Nephron progenitor cell (in vitro differentiated cells): ENCODE measurements at places on chromosomes 11 and 22.

GRCh38 chr11:26931248-26931631 lies 62.7 kb upstream of the FIBIN start:
- DNase-seq, result no peak

DNA sequence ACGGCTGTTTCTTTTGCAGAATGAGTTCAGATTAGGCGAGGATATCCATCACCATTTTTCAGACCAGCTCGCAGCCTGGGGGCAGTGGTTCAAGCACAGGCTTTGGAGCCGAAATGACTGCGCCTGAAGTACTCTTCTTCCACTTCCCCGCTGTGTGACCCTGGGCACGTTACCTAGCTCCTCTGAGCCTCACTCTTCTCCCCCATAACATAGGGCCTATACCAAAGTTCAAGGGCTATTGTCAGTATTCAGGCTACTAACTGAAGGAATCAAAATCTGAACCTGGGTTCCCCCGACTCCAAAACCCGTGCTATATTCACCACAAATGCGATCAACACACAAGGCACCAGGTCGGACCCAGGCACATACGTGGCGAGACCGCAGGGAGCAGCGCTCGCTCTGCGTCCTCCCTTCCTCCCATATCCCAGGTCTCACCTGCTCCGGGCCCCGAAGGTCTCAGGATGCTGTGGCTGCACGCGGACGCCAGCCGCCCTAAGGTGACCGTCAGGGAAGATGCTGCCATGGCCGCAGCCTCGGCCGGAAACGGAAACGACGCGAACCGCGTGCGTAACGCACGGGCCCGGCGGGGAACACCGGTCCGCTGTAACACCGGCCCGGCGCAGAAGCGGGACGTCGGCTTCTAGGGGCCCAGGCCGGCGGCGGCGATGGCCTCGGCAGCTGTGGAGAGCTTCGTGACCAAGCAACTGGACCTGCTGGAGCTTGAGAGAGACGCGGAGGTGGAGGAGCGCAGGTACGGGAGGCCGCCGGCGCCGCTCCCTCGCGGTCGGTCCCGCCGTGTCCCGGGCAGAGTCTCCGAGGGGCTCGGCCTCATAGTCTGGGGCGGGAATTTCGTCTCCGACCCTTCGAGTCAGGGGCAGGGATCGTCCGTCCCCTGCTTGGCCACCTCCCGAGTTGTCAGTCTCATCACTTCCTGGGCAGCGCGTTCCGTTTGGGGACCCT lies at the start of the genes IGHMBP2 and MRPL21:
IGHMBP2 (plus strand) TSS at position 604 of the 960 bp plus-strand sequence; CDS start at position 666, 62 bp downstream.
MRPL21 (minus strand) TSS at position 545 of the 960 bp plus-strand sequence; CDS start at position 523, 22 bp downstream.
- peak; percentile 86 for DNase-seq

GRCh38 chr11:6926208-6927029 lies at the start of gene ZNF215:
ZNF215 (plus strand) TSS chr11:6926426; CDS start chr11:6932273, 5,847 bp downstream.
- DNase-seq, result peak; percentile 81

DNA sequence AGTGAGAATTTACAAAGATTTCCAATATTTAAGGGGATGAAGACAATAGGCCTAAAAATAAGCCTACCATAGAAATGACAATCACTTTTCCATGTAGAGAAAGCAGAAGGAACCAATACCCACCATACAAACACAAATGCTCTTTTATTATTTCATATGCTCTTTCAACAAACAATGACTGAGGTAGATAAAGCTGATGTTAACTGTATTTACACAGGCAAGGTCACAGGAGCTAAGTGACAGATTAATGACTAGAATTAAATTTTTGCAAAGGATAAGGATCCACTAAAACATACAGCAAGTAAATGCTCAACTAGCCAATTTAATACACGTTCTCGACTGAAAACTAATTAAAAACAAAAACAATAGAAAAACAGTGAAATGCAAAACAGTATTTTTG lies 34.2 kb downstream of the PICALM start:
- DNase-seq, result no peak

GRCh38 chr11:125995313-125995712 lies 49.5 kb downstream of the VSIG10L2 start:
- DNase-seq, result no peak

DNA sequence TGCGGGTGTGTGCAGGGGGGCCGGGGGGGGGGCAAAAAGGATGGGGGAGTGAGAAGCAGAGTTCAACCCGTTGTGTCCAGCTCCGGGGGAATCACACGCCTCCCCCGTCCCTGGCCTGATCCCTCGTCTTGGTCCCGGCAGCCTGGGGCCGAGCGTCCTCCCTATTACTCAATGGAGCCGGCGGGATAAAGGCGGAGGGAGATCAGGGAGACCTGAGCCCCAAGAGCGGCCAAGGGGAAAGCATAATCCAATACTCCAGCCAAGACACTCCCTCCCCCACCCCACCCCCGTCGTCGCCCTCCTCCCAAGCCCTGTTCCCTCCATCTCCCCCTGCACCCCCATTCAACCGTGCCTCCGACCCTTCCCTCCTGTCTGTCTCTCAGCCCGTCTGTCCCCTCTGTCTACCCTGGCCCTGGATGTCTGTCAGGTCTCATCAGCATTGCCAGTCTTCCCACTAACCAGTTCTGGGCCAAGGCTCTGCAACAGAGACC lies 2.6 kb downstream of the PHOX2A start:
- no peak for DNase-seq

GRCh38 chr11:94732617-94733281 lies 35.4 kb upstream of the AMOTL1 start:
- no peak for DNase-seq

DNA sequence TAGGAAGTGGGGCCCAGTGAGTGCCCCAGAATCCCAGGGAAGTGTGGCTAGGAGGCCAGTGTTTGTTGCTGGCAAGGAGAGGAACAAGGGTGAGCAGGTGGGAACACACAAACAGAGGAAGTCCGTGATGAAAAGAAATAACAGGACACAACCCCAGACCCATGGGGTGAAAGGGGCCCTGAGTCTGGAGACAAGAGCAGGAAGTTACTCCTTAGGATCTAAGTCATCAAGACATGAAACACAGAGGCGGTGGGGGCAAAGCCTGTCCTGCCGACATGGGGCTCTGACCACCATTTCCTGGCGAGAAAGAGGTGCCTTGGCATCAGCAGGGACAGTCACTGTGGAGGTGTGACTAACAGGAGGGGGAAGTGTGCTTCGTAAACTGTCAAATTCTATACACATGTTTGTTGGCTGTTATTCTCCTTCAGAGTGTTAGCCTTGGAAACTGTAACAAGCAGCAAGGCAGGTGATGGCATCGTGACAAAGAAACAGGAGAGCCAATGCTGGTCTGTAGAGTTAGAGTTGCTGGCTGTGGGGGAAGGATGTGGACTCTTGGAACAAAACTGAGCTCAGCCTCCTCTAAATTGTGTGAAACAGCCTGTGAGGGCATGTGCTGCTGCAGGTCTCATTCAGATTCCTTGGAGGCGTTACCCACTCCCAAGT lies 21.7 kb downstream of the CHST1 start:
- no peak for DNase-seq

DNA sequence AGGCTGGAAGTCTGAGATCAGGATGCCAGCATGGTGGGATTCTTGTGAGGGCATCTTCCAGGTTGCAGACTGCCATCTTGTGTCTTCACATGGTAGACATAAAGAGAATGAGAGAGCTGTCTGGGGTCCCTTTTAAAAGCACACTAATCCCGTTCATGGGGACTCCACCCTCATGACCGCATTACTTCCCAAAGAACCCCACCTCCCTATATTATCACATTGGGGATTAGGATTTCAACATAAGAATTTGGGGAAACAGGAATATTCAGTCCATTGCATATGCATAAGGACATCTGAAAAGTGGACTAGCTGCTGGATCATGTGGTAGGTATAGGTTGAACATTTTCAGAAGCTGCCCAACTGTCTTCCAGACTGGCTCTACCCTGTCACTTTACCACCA lies 33.1 kb upstream of the ADORA2A start:
- DNase-seq, result no peak

- DNase-seq, result no peak
Measured at GRCh38 chr11:57474017-57474802, 13.9 kb downstream of the RTN4RL2 start.

DNA sequence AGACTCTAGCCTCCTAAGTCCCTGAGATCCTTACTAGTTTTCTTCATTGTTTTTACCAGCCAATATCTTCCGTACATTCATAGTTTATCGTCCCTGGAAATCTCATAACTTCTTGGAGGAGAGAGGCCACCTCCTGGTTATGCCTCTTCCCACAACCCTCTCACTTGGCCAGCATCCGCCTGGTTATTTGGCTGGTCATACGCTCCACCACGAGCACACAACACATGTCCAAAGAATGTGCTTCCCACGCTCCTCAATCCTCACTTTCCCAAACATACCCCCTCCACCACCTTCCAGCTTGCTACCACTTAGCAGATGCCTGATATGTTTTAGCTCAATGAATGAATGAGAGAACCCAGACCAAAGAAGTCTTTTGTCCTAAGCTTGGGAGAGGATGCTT lies 83.5 kb upstream of the EIF3D start:
- no peak for DNase-seq

DNA sequence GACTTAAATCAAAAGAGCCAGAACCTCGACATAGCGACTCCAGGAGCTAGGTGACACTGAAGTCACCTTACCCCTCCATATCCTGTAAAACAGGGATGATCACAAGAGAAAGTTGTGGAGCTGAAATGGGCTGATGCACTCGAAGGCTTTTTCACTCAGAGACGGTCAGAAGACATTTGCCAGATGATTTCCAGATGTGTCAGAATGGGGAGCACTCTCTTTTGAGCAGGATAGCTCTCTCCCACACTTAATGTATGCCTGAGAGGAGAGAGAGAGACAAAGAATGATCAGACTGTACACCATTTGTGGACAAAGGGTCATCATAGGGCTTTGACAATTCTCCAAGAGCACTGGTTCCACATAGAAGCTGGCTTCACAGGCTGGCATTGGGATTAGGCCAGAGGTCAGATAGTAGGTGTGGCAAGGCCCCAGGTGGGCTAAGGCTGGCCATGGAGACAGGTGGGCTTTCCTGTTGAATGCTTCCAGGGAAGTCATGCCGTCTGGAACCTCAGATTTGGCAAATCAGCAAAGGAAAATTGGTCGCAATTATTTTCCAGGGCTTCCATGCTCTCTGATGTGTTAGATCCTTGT lies 42.3 kb upstream of the ETS1 start:
- DNase-seq, result no peak

GRCh38 chr11:66418168-66418985 lies 2.5 kb upstream of the NPAS4 start:
- peak; percentile 98 for DNase-seq

DNA sequence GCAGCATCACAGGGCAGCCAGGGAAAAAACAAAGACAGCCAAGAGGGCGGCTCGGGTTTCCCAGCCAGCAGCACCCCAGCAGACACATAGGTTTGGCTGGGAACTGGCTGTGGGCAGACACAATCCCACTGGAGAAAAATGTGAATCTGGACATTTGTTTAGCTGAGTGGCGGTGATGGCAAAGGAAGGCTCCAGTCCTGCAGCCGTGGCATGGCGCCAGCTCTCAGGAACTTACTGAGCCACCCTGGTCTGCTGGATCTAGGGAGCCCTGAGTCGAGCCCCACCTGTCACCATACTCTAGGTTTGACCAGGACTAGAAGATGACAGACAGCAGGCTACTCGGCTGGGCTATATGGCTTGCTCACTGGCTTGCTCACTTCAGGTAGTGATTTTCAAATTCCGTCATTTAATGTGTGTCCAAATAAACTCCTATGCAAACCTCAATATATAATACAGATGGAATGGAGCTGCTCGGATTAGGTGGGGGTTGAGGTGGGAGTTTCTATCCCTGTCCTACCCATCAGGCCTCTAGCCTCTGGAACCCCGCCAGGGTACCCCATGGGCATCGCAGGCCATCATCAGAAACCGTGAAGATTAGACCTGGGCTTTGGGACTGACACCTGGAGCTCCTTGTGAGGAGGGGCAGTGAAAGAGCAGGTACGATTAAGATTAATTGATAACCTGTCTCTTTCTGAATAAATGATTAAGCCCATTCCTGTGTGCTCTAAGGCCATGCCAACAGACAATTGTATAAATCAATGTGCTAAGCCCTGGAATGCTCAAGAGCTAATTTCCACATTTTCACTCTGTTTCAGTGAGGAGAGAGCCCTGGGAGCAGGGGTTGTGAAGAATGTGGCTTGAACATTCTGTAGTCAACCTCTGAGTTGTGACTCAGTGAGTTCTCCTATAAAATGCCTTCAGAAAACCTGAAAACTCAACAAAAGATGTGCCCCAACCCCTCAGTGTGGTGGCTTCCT lies 42.5 kb downstream of the GALNT18 start:
- DNase-seq, result no peak

- no peak for DNase-seq
Measured at GRCh38 chr11:74018331-74019005, 9.6 kb upstream of the UCP3 start.

DNA sequence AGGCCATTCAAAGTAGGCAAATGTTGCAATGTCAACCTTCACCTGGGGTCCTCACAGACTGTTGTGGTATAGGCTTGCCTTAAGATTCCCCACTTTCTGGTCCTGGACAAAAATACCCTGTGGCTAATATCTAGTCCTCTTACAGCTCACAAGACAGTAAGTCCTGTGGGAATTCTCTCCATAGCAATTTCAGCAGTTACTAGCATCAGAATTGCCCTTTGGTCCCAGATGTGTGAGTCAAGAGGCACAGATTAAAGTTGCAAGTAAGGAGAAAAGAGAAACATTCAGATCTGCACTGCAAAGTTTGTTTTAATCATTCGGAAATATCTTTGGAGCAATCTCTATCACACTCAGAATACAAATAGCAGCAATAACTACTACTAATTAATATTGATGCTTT lies 420.2 kb downstream of the NTM start:
- DNase-seq, result no peak

- DNase-seq, result no peak
Measured at GRCh38 chr11:79201677-79202347, 239.0 kb downstream of the TENM4 start.

DNA sequence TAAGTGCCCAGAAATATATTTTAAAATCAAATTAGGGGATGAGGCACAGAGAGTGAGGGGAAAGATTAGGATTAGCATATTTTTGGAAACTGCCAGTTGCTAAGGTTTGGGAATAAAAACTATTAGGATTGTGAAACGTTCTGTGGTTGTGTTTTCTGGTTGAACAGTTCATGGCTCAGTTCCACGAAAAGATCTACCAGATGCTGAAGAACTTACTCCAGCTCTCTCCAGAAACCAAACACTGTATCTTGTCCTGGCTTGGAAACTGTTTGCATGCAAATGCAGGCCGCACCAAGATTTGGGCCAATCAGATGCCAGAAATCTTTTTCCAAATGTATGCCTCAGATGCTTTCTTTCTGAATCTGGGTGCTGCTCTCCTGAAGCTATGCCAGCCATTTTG lies 15.3 kb downstream of the UBE4A start:
- no peak for DNase-seq

GRCh38 chr11:107882095-107882820 lies 23.7 kb upstream of the SLC35F2 start:
- no peak for DNase-seq

GRCh38 chr22:46336119-46337078 lies 885 bp downstream of the TRMU start:
- DNase-seq, result peak; percentile 53

GRCh38 chr11:1882265-1883238 lies 9.1 kb downstream of the PRR33 start:
- DNase-seq, result peak; percentile 92

GRCh38 chr22:44807915-44808690 lies 55.7 kb downstream of the ARHGAP8 start:
- DNase-seq, result peak; percentile 61

GRCh38 chr11:132249256-132249655 lies 878.8 kb downstream of the NTM start:
- no peak for DNase-seq

- DNase-seq, result no peak
Measured at GRCh38 chr11:110308071-110308470, 11.7 kb upstream of the RDX start.

GRCh38 chr11:105344938-105345337 lies 205.4 kb upstream of the CARD18 start:
- no peak for DNase-seq

- no peak for DNase-seq
Measured at GRCh38 chr11:44192017-44192385, 96.5 kb downstream of the EXT2 start.
